MM.1S (cell line): ENCODE measurements at places on chromosomes 2 and 18.

DNA sequence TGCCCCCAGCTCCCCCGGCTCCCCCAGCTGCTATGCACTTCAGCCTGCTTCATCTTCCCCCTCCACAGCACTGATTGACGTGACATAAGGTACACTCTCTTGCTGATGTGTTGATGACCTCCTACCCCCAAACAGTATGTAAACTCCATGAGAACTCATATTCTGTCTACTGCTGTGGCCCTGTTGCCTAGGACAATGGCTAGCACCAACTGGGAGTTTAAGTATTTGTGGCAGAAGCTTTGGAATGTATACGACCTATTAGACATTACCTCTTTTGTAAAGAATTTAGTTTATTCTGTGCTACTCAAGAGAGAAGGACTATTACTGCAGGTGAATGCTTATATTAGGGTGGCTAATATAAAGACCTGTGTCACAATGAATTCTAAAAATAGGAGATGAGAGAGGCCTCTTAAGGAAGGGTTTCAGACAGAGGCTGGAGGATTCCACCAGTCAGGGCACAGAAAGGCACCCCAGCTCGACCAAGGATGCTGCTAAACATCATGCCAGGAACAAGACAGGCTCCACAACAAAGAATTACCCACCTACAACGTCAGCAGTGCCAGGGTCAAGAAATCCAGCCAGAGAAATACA lies 60.6 kb downstream of the CABYR start:
- DNase-seq: no peak

DNA sequence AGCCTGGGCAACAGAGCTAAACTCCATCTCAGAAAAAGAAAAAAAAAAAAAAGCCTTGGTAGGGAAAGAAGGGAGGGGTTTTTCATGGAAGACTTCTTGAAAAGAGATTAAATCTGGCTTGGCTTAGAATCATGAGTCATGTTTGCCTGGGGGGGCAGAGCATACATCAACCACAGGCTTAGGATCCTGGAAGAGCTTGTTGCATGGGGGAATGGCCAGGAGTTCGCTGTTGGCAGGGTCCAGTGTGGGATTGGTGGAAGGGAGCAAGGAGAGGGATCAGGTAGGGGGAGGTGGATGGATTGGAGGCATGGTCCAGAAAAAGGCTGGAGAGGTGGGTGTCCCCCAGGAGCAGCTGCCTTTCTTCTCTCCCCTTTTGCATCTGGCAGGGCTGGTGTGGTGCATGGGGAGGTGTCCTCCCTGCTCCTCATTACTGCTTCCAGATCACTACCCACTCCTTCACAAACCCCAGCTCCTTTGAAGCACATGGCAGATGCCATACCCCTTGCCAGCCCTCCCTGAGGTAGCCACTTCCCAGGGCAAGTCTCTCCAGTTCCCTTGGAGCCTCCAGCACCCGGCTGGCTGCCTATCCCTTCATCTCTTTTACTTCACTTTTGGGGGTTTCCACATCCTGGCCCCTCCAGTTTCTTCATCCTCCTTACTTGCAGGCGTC lies 2.5 kb downstream of the ARMC9 start:
- DNase-seq: no peak

DNA sequence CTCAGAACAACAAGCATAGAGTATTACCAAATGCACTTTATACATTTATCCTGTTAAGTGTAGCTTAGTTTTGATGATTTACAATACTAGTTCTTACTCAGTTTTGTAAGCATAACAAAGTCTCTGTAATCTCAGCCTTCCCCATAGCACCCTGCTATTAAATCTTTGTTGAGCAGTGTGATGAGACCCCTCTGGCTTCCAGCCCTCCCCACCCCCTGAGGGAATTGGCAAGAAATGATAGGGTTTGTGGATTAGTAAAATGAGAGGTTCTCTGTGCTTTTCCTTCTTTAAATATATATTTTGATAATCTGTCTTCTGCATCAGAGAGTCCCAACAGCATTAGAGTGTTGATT lies 37.2 kb downstream of the ZNF521 start:
- DNase-seq: no peak

DNA sequence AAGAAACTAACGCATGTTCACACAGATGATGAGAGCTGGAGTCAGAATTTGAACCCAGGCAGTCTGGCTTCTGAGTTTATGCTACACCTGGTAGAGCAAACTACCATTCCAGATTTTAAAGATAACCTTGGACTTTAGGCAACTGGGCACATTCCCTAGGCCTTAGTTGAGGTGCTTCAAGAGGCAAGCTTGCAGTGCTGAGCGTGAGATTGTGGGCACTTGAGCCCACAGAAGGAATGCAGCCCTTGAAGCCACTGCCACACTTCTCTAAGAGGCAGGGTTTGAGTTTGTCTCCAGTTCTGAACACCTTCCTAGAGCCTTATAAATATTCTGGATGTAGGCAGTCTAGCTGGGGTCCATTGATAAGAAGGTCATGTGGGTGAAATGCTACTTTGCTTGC lies 216.1 kb upstream of the SLC14A2 start:
- no peak for DNase-seq

DNA sequence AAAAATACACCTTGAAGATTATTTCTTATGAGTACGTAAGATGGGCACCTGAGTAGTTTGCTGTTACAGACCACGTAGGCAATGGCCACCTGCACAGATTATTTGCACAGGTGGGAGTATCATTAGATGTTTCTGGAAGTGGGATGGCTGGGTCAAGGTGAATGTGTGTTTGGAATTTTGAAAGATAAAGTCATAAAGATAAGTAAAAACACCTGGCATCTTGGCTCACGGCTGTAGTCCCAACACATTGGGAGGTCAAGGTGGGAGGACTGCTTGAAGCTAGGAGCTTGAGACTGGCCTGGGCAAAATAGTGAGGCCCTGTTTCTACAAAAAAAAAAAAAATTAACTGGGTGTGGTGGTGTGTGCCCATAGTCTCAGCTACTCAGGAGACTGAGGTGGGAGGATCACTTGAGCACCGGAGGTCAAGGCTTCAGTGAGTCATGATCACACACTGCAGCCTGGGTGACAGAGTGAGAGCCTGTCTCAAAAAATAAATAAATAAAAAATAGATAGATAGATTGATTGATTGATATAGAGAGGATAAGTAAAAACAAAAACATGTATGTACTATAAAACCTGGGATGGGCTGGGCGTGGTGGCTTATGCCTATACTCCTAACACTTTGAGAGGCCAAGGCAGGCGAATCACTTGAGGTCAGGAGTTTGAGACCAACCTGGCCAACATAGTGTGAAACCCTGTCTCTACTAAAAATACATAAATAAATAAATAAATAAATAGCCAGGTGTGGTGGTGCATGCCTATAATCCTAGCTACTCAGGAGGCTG lies 30.4 kb downstream of the ODC1 start:
- DNase-seq: no peak

GRCh38 chr2:84770280-84770679 lies 110.6 kb downstream of the TRABD2A start:
- DNase-seq: no peak

DNA sequence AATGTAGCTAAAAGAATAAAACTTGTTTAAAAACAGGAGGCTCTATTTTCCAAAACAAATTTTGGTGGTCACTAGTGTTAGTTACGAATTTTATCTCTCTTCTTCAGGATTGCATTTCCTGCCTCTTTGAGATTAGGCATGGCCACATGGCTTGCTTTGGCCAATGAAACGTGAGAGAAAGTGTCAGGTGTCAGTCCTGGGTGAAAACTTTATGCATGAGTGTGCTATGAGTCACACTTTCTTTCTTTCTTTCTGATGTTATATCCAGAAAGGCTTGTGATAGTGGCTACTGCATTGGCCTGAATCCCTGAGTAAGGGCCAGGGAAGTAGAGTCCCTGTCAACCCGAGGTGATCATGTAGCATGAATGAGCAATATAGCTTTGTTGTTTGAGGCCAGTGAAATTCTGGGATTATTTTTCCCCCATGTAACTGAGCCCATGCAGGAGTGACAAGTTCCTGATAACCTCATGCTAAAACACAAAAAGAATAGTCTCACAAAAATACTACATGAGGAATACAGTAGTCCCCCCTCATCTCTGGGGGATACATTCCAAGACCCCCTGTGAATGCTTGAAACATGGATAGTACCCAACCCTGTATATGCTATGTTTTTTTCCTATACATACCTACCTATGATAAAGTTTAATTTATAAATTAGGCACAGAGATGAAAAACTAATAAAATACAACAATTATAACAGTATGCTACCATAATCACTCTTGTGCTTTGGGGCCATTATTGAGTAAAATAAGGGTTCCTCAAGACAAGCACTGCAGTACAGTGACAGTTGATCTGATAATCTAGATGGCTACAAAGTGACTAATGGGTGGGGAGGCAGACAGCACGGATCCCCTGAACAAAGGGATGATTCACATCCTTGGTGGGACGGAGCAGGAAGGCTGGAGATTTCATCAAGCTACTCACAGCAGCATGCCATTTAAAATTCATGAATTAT lies 109.5 kb downstream of the CDC42EP3 start:
- no peak for DNase-seq

GRCh38 chr2:40202798-40203400 lies 249.0 kb downstream of the SLC8A1 start:
- no peak for DNase-seq

GRCh38 chr18:32707147-32707546 lies 65.7 kb downstream of the KLHL14 start:
- no peak for DNase-seq

DNA sequence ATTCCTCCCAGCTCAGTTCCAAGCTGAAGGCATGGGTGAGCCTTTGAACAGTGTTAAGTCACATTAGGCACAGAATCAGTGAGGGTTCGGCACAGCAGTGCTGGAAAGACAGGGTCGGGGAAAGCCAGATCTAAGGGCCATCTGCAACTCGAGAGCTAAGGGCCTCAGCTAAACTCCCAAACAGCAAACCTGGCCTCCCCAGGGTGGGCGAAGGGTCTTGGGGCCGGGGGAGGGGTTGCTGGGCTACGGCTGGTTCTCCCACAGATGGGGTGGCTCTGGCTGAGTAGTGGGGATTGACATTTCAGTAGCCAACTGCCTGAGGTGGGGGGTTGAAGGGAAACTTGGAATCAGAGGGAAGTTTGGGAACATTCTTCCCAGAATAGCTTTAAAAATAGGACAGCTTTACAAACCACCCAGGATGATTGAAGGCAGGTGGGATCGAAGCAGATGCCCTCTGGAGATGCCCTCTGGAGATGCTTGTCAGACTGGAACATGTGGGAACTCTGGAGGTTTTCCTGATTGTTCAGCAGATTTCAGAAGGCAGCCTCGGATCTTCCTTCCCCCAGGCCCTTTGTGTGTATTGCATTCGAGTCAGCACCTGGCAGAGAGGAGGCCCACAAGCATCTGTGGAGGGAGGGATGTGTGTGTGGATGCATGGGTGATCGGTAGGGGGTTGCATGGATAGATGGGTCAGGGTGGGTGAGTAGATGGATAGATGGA lies 156.4 kb downstream of the SMAD7 start:
- no peak for DNase-seq

DNA sequence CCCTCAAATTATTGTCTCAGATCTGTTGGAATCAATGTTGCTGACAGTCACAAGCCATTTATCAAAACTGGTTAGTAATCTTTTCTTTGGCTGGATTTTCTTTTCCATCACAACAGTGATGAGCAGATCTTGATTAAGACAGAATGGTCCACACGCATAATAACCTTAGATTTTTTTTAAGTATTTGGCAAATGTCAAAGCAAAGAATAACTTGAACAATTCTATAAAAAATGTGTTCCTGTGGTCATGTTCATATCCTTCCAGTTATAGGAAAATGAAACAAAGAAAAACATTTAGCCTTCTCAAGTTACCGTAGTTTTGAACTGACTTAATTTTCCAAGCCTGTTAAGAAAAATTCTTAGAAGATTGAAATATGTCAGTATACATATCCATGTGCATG lies 659.9 kb upstream of the ID2 start:
- DNase-seq: no peak

- no peak for DNase-seq
These were observed 42.4 kb downstream of the RBBP8 start for GRCh38 chr18:22975508-22975907.

DNA sequence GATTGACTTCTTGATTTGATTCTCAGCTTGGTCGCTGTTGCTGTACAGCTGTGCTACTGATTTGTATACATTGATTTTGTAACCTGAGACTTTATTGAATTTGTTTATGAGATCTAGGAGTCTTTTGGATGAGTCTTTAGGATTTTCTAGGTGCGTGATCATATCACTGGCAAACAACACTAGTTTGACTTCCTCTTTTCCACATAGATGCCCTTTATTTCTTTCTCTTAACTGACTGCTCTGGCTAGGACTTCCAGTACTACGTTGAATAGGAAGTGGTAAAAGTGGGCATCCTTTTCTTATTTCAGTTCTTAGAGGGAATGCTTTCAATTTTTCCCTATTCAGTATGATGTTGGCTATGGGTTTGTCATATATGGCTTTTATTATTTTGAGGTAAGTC lies 101.3 kb downstream of the OSBPL1A start:
- no peak for DNase-seq

DNA sequence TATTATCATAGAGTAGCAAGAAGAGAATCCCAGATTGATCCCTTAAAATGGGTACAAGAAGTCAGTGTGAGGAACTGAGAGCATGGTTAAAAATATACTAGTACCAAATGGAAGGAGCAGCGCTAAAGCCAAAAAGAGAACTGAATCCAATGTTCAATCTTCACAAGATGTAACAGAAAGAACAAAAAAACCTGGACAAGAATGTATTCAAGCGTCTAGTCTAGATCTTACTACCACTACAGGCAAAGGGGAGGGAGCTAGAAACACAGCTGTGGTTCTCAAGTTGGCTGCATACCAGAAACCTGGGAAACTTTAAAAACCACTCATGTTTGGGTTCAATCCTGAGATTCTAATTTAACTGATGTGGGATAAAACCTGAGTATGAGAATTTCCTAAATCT lies 57.5 kb downstream of the PIAS2 start:
- no peak for DNase-seq

DNA sequence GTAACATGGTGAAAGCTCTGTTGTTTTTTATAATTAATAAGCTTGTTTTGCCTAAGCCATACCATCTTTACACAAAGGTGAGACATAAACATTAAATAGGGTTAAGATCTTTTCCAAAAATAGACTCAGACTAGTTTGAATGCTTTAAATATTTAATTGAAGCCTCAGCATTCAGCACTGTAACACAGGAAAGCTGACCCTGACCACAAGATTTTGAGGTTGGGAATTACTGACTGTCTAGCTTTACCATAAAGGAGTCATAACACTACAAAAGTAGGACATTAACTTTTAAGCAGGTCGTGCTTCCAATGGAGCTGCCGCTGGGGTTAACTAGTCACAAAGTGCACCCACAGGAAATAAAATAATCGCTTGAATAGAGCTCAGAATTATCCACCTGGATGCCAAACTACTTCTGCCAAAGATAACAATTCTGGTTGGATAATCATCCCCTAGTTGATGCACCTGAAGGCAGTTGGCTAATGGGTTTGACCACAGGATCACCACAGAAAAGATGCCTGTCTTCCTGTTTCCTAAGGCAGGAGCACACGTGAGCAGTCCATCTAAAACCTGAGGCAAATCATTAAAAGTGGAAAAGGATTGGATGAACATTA lies 106.2 kb downstream of the COBLL1 start:
- DNase-seq: peak; percentile 14

DNA sequence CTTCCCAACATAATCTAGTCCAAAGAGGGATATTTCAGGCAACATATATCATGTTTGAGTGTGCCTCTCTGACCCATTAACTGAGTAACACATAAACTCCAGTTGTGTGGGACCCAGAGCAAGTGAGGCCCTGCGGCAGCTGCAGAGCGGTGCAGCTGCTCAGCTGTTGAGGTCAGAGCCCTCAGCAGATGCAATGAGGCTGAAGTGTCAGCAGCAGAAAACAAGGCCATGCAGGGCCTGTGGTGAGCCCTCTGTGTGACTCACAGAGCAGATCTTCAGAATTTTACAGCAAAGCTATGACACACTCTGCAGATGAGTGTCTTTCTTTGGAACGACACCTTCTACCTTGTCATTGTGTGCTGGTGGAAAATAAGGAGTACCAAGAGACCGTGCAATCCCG lies 168.5 kb downstream of the CBLN2 start:
- no peak for DNase-seq
